Stimulated activated CD4-positive, alpha-beta T cell treated with anti-CD3 and anti-CD28 coated beads, Interleukin-1b, Interleukin-23, amount 100 ng/mL, for 4 hours (primary cell): ENCODE measurements at places on chromosomes 4 and X.

DNA sequence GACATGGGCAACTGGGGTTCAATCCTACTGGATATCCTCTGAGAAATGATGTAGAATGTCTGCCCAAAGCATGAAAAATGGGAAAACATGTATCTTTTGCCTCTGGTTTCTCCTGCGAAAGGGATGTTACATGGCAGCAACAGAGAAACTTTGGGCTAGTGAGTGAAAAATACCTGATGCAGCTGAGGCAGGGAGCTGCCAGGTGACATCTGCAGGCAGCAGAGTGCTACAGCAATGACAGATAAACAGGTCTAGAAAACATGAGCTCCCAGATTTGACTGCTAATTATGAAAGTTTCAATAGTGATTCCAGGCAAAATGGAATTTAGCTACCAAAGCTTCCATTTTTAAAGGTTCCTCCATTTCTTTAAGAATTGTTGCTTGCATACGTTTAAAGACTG lies 4.8 kb upstream of the CXCL1 start:
- no peak for DNase-seq

GRCh38 chrX:52923781-52924241 lies 26.7 kb downstream of the FAM156B start:
- no peak for DNase-seq

GRCh38 chr4:100842856-100843255 lies 325.0 kb upstream of the EMCN start:
- no peak for DNase-seq

DNA sequence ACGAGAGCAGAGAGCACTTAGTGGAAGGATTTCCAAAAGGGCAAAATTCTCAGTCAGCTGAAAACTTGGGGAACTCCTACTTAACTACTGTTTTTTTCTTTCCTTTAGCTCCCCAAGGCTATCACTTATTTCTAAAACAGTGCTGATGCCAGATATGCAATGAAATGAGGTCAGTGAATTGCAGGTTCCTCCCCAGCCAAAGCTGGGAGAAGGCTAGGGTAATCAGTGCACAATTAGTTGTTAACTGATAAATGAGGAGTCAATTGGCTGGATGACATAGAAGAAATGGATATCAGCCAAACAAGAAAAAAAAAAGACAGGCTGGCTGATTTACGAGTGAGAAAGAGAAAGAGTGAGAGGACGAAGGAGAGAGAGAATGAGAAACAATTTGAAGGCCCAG lies 195.6 kb downstream of the GPC3 start:
- no peak for DNase-seq

- no peak for DNase-seq
Measured at GRCh38 chr4:120636120-120636630, 286.4 kb downstream of the PRDM5 start.

DNA sequence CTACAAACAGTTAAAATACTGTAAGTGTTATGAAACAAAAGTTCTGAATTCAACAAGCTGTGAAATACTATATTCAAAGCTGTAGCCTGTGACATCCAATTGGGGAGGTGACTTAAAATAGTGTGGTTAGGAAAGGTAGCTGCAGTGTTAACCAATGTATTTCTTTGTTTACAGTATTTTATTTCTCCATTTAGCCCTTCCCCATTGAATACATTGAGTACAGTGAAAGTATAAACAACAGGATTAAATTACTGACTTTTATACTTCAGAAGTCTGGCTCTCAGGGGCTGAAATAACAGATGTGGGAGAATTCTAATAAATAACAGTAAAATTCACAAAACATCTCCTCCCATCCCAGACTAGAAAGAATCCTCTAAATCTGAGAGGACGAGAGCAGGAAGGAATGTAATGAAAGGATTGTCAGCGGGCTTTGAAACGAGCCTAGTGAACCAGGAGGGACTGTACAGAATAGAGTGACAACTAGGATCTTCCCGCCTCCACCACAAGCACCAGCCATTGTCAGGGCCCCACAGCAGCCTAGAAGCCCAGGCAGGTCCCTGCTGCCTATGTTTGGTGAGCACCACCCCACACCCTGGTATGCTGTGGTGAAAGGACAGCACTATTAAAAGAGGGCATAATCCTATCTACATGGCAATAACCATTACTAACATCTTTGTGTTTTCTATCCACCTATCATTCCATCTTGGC lies 73.7 kb downstream of the SPCS3 start:
- no peak for DNase-seq

DNA sequence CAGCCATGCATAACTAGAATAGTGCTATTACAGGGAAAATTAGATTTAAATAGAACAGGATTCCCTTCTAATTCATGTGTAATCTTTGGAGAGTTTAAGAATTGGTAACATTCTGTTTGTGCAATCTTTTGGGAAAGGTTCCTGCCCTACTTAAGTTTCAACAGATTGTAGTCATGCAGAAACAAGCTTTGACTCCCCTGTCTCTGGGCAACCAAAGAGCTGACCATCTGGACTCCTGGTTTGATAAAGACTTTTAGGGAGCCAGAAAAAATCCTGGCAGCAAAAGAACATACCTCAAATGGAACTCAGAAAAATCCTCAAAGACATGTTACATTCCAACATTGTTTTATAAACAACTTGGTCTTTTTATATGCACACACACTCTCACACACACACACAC lies 191.1 kb upstream of the NEIL3 start:
- DNase-seq: no peak

DNA sequence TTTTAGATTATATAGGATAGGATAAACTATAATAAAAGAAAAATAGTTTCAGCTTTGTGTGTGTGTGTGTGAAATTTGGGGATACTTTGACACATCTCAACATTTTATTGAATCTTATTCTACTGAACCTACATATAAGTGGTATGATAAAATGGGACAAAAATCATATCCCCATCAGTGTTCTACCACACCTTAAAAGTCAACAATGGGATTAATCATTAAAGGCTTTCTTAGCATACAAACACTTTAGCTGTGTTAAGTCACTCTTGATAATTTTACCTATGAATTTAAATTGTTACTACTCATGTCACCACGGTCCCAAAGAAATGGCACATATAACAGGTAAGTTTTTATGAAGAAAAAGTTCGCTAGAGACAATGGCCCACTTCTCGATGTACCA lies 37.7 kb upstream of the LRBA start:
- no peak for DNase-seq
